ENCODE measurements at places on chromosomes 1 and 21.

- no peak for DNase-seq
Measured at GRCh38 chr1:4367230-4367777, 287.1 kb upstream of the AJAP1 start.

DNA sequence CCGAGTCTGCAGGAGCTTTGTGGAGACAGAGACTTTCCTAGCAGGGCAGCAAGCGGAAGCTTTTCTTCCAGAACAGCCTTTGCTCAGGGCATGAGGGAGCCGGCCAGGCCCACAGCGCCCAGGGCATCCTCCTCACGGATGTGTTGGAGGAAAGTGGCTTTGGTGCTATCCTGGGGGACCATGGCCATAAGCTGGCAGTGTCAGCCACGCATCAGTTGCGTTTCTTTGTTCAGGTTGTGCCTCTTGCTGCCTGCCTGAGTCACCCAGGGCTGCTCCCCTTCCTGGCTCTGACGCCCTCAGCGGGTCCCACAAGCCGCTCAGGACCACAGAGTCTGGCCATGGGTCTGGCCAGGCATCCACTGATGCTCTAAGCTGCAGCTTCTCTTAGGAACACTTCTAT lies 39.6 kb upstream of the PRSS38 start:
- no peak for DNase-seq

GRCh38 chr1:219352961-219353651 lies 179.4 kb downstream of the LYPLAL1 start:
- no peak for DNase-seq

DNA sequence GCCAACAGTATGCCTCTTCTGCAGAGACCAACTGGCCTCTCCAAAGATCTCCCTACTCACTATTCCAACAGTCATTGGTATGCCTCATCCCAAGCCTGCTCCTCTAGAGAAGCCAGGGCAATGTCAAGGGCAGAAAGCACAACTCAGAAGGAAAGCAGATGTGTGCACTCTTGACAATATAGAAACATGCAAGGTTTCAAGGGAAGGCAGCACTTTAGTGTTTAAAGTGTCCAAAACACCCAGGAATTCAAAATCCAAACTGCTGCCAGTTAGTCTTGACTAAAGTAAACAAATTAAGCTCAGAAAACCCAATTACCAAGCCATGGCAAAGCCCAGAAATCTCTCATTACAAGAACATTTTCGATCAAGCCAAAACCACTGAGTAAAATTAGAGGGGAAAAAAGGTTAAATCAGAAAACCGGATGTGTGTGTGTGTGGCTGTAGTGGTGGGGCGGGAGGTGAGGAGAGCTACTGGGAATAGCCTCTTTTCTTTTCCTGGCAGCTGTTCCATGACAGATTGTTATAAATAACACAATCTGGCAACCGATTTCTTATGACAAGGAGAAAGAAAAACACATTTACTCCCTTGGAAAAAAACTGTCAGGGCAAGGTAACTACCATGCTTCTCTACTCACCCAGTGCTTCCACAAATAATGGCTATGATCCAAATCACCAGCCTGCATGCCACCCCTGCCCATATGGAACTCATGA lies 39.2 kb downstream of the EIF2B3 start:
- DNase-seq, result no peak

- DNase-seq, result no peak
Measured at GRCh38 chr1:170071378-170071777, 3.1 kb downstream of the KIFAP3 start.

GRCh38 chr1:118485757-118486156 lies 300.7 kb upstream of the SPAG17 start:
- DNase-seq, result no peak

DNA sequence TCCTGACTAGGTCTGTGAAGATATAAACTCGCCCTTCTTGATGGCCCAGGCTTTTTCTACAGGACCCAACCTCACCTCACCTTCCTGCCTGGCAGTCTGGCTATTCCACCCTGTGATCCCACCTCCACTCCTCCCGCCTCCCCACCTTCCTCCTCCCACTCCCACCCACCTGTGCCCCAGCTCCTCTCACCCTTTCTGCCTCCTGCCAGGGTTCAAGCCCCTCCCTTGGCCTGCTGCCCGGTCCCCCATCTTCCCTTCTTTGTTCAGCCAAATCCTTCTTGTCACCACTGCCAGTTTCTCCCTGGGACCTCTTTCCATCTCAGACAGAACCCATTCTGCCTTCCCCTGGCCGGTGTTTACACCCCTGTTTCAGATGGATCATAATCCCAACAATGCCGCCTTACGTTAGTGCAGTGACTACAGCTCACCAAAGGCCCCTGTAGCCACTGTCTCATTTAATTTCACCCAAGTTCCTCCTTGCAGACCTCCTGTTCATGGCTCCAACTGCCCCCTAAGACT lies 127.5 kb upstream of the EDN2 start:
- DNase-seq, result no peak

- DNase-seq, result no peak
Measured at GRCh38 chr1:153536671-153537375, 1.0 kb upstream of the S100A6 start.

DNA sequence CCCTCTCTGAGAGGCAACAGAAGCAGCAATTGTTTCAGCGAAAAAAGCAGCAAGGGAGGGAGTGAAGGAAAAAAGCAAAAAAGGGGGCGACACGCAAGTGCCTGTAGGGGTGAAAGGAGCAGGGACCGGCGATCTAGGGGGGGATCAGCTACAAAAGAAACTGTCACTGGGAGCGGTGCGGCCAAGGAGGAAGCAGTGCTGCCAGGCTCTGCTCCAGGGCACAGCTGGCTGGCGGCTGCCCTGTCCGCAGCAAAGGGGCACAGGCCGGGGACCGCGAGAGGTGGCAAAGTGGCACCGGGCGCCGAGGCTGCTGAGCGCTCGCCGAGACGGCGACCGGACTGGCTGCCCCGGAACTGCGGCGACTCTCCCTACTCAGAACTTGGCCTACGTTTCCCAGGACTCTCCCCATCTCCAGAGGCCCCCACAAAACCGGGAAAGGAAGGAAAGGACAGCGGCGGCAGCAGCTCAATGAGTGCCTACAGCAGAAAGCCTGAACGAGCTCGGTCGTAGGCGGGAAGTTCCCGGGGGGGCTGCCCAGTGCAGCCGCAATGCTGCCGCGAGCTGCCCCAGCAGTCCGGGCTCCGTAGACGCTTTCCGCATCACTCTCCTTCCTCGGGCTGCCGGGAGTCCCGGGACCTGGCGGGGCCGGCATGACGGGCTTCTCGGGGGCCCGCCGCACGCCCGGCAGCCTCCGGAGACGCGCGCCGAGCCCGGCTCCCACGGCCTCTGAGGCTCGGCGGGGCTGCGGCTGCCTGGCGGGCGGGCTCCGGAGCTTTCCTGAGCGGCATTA lies 1.0 kb upstream of the CDKN2C start:
- peak; percentile 32 for DNase-seq

DNA sequence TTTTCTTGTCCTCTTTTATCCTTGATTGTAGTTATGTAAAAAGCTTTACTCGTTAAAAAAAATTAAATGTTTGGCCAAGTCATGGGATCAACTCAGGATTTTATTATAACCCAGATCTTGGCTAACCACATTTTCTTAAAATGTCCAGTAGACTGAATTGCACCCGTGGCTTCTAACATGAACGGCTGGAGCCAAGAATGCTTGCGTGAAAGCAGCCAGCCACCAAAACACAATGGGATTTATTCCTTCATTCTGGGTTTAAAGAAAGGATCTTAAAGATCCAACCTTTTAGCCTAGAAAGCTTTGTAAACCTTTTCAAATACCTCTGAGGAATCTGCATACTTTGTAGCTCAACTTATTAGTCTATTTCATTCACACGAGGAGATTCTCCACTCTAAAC lies 404.4 kb downstream of the USP25 start:
- DNase-seq, result no peak

DNA sequence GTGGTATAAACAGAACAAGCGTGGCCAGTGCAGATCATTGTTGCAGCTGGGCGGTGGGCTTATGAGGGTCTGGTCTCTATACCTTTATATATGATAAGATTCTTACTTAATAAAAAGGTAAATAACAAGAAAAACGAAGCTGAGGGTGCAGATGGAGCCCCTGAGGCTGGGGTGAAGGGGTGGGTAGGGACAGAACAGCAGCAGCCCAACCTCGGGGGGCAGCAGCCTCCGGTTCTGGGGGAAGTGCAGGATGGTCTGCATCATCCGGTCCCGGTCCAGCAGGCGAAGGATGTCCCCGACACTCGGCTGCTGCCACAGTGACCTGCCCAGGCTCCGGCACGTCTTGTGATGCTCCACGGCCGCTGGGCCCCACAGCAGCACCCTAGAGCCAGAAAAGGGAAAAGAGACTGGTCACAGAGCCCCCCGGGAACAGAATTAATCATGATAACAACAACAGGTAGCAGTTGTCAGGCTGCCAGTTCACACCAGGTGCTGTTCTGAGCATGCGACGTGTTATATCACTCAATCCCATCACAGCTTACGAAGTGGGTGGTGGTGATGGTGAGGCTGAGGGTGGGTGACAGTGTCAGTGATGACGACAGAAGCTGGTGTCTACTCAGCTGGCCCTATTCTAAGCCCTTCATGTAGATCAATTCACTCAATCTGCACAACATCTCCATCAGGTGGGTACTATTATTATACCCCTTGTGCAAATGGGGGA lies 35.5 kb downstream of the MRAP start:
- DNase-seq, result no peak
